ENCODE measurements at places on chromosomes 4 and X.

DNA sequence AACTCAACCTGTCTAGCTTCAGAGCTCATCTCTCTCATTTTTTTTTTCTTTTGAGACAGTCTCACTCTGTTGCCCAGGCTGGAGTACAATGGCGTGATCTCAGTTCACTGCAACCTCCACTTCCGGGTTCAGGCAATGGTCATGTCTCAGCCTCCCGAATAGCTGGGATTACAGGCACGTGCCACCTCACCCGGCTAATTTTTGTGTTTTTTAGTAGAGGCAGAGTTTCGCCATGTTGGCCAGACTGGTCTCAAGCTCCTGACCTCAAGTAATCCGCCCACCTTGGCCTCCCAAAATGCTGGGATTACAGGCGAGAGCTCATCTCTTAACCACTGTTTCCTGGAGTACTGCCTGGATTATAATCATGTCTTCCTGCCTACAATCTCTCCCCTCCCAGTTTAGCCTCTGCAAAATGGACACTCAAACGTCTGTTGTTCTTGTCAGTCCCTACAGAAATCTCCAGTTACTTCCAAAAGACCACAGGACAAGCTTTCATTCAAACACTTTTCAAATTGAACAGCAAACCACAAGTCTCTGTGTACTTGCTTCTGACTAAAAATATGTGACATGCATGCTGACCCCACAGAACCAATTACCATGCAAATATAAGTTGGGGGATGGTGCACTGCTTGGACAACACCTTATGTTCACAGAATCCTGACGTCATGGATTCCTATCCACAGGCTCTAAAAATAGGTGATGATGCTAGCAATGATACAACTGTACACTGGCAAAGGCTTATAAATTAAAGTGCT lies 137.2 kb downstream of the SH3KBP1 start:
- DNase-seq, result no peak

GRCh38 chrX:136643243-136643642 lies 4.7 kb upstream of the CD40LG start:
- no peak for DNase-seq

GRCh38 chrX:38484607-38485498 lies 76.5 kb upstream of the TSPAN7 start:
- DNase-seq, result no peak

DNA sequence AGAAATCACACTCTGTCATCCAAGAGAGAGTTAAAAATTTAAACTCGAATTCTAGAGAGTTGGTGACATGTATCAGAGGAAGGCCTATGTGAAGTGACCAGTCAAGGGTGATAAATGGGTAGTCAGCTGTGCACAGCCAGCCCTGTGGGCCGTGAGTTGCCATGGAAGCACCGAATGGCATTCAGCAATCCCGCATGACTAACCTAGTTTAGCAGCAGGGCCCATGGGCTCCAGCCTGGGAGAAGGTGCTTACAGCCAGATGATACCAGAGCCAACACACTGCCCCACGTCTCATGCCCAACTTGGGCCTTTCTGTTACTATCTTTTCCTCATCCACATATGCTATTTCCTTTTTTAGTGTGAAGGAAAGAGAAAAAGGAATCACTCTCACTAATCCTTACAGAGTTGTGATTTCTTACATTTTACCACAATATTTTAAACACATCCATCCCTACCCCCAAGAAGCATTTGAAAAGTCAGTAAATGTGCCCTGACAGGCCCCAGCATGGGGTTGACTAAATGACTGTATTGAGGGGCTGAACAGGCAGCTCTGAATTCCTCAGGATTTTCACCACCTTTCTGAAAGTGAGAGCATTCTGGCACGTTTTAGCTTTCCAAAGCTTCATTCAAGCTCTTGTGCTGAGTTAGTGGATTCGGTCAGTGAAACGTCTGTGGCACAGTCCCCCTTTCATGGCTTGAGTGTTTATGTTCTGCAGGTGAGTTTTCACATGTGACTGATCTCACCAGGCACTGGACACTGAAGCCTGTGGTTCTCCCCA lies 104.2 kb downstream of the AFF1 start:
- no peak for DNase-seq

DNA sequence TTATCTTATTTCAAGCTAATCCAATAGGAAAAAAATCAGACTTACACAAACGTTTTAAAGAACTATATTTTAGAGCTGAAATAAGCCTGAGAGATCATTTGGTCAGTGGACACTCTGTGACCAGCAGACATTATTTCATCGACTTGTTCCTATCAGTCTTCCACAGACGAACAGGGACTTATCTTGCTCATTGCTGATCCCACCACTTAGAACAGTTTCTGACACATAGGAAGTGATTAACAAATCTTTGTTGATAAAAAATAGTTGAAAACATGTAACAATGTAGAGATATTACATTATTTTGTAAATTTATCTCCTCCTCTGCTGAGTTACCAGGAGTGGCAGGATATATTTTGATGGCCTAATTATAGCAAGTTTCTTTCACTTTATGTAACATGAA lies 65.8 kb downstream of the TAPT1 start:
- no peak for DNase-seq

- no peak for DNase-seq
These were observed 106.1 kb downstream of the PBDC1 start for GRCh38 chrX:76279007-76279406.

All from cortex of kidney (tissue), 1 donor.